CD4-positive, alpha-beta T cell treated with Interleukin-15 for 1 hour (primary cell): ENCODE measurements at places on chromosomes 7 and 10.

DNA sequence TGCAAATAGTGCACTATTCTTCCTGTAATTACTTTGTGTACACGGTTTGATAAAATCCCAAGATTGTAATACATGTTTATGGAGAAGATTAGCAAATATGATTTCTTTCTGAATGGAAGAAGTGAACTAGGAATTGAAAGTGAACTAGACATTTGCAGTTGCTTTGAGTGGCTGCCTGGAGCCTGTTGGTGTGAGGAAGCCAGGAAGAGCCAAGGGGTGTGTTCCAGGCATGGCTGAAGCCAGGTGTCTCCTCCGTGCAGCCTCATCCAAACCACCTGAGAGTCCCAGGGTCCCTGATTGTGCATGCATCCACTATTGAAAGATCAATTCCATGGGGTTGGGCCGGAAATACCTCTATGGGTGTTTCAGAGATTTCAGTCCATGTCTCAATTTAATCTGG lies 253.1 kb upstream of the SHH start:
- no peak for DNase-seq

DNA sequence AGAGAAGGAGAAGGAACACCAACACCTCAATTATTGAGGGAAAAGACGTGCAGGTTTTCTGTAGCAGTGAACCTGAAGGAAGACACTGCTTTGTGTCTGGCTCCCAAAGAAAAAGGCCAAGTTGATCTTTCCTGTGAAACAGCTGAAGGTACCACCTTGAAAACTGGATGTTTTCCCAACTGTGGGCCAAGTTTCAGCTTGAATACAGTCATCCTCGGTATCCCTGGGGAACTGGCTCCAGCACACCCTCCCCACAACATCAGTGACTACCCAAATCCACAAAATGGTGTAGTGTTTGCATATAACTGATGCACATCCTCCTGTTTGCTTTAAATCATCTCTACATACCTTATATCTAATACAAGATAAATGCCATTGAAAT lies 297.0 kb upstream of the PITRM1 start:
- DNase-seq = no peak

GRCh38 chr7:79091661-79092060 lies 361.8 kb downstream of the MAGI2 start:
- no peak for DNase-seq

- DNase-seq = no peak
These were observed 40.1 kb upstream of the CBLL1 start for GRCh38 chr7:107703872-107704271.

- DNase-seq = no peak
These were observed 9.2 kb upstream of the SP8 start for GRCh38 chr7:20795881-20796280.

GRCh38 chr7:71770269-71770907 lies 638.4 kb downstream of the GALNT17 start:
- no peak for DNase-seq

GRCh38 chr7:101817471-101818286 lies at the start of gene CUX1:
Gene CUX1, plus strand, starts transcription at chr7:101817626. Its CDS starts 14 bp downstream, at chr7:101817640.
- DNase-seq = no peak

- DNase-seq = no peak
These were observed 10.3 kb downstream of the ZNF775 start for GRCh38 chr7:150389532-150389816.

DNA sequence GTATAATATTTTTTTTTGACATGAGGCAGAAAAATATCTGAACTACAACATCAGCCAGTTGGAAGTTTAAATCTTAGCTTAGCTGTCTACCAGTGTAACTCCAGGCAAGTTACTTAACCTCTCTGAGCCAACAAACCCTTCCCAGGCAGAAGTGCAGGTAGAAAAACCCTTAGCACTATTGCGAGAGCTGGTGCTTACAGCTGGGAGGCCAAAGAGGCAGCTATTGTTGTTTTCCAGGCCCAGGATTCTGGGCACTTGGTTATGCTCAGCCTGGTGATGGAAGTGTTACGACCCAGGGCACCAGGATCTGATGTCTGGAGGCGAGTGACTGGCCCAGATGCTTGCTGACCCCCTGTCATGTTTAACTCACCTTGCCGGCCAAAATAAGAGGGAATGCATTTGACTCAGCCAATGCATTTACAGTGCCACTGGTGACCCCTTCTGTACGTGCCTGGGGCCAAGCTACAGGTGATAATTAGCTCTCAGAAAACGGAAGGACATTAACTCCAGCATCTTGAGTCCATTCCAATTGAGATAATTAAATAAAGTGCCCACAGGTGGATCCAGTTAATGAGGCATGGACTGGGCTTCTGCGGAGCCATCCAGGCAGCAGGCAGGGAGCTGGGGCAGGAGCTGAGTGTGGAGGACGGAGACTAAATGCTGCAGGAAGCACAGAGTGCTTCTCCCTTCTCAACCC lies 126.5 kb upstream of the HABP2 start:
- no peak for DNase-seq

- DNase-seq = no peak
These were observed 38.8 kb upstream of the PDZD8 start for GRCh38 chr10:117413928-117414618.

DNA sequence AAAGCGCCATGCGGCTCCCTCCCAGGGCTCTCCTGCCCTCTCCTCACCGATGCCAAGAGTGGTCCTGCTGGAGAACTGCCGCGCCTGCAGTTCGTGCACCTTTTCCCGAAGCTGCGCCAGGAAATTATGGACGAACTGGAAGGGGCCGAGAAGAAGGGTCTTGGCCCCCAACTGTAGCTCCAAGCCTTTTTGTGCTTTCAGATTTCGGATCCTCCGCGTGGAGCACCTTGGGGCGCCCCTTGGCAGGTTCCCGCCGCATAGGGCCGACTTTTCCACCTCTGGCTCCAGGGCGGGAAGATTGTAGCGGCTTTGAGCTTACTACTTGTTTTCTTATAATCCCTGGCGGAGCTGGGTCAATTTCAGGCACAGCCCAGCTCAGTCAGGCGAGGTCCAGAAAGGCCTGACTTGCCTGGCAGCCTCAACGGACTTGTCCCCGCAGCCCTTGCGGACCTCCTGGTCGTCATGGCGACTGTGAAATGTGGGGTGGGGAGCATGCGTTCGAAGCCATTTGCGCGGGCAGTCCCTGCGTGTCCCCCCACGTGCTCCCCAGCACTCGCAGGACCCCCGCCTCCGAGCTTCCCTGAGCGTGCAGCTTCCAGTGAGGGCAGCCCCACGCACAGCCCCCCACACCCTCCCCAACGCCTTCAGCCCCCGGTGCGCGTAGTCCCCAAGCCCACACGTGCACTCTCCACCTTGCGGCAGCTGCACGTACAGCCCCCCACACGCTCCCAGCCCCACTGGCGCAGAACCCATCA lies 129.9 kb downstream of the KBTBD2 start:
- DNase-seq = no peak

DNA sequence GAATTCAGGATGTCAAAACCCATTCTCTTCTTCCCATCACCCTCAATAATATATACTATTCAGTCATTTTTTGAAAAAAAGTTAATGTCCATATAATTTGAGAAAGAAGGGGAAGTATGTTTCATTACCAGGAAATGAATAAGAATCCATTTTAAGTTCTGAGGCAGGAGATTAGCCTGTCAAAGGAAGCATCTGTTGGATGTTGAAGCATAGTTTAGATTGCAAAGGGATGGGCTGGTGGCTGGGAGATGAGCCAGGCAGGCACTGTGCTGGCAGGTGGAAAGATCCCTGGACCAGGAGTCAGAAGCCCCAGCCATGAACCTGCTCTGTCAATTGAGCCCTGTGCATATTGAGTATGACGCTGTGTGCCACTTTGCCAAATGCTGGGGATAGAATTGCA lies 48.4 kb upstream of the CRTAC1 start:
- DNase-seq = no peak

DNA sequence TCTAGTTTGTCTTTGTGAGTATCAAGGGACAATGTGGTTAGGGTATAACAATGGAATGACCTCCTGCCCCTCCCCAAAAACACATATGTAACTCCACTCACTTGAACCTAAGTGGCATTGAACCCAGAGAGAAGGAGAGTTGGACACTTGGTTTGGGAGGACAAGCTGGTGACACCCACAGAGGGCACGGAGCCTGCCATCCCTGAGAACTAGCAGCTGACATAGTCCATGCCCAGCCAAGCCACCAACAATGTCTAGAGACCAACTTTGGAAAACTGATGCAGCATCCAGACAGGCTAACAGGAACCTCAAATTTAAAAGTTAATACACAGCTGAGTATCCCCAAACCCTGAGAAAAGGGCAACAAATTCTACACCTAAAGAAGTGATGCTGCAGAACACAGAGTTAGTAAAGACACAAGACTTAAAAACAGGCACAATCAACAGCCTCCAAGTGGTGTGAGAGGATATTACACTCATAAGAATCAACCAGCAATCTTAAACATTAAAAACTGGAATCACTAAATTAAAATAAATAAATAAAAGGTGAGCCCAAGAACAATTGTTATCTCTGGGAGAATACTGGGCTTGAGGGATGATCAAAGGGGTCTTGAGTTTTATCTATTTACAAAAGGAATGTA lies 27.2 kb downstream of the NUDCD3 start:
- no peak for DNase-seq

GRCh38 chr7:23490357-23491135 lies 20.3 kb upstream of the IGF2BP3 start:
- DNase-seq = peak; percentile 69

GRCh38 chr10:60896810-60897209 lies 47.2 kb downstream of the RHOBTB1 start:
- no peak for DNase-seq

- peak; percentile 6 for DNase-seq
These were observed 94.9 kb downstream of the NKX6-2 start for GRCh38 chr10:132690821-132691610.

- no peak for DNase-seq
These were observed 107.6 kb downstream of the ADCY1 start for GRCh38 chr7:45681596-45682357.

GRCh38 chr10:80461208-80462183 lies 7.4 kb downstream of the TSPAN14 start:
- no peak for DNase-seq
